Anterior cingulate cortex (tissue), 58 donors: ENCODE measurements at places on chromosomes 13 and 19.
A peak's percentile ranks its signal among the peaks of the same experiment; 100 is the strongest.

GRCh38 chr19:8105471-8105870, 43.9 kb downstream of the FBN3 start:
- no peak for DNase-seq

DNA sequence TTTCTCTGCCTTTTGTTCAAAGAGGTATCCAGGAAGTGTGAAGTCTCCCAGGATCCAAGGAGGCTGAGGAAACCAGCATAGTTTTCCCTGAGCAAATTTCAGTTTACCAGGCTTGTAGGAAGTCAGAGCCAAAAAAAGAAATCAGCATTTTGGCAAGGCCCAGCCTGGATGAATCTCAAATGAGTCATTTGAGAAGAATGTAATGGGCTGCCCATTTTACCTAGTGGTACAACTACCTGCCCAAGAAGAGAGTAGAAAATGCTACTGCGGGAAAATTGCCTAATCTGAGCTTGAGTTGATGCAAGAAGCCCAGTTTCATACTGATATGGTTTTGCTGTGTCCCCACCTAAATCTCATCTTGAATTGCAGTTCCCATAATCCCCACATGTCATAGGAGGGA, 284.1 kb upstream of the ZNF507 start:
- no peak for DNase-seq

DNA sequence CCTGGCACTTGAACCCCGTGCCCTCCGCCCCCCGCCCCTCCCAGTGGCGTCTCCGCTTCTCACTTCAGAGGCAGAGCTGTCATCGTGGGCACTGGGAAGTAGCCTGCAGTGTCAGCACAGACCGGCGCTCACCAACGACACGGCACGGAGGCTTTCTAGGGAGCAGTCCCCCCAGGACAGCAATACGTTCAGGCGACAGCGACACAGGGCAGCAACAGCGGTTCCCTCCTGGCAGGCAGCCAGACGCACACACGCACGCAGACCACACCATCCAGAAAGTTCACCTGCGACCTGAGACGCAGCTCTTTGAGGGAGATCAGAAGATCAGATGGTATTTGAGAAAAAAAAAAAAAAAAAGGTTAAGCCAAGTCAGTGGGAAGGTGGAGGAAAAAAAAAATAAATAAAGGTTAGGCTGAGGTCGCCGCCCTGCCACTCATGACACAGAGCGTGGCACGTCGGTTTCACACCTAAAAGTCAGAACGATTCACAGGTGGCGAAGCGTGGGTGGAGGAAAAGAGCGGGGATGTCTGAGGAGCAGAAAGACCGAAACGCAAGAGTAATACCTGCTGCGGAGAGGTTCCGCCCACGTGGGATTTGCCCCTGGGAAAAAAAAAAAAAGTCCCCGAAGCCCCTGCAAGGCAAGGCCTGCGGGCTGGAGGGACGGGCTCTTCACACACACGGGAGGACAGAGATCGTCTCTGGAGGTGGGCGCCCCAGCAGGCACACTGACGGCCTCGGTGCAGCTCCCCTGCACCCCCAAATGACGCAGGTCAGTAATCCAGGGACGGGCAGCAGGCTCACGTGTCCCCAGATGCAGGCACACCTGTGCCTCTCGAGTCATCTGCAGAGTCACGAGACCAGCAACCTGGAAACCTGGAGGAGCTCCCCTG, 94.5 kb downstream of the GNG7 start:
- DNase-seq = no peak

DNA sequence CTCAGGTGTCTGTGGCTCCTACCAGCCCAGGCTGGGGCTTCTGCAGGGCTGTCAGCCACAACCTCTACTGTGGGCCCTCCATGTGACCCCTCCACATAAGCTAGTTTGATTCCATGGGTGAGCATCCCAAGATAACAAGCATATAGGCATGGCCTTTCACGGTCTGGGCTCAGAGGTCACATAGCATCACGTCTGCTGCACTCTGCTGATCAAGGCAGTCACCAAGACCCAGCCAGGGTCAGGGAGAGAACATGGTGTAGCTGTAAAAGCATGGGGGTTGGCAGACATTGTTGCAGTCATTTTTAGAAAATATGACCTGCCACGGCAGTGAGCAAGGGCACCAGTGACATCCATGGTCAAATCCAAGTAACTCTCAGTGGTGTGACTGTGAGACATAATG, 698.8 kb downstream of the UQCRFS1 start:
- DNase-seq = no peak

- no peak for DNase-seq
Measured at GRCh38 chr13:46544208-46544607, 8.8 kb upstream of the LRCH1 start.

DNA sequence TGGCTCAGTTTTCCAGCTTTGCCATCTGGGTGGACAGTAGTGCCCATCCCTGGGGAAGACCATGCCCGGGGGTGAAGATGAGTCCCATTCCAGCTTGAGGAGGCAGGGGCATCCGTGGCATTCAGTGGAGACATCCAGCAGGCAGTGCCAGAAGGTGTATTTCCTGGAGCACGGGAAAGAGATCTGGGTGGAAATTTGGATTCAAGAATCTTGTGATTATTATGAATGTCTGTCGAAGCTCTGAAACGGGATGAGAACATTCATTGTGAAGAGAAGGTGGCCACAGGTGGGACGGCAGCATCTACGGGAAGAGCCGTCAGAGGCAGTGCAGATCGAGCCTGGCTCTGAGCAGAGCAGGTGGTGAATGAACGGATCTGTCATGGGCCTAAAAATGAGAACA, 167.3 kb upstream of the RNF113B start:
- no peak for DNase-seq

- no peak for DNase-seq
Measured at GRCh38 chr13:51021811-51022210, 89.3 kb downstream of the C13orf42 start.

- no peak for DNase-seq
Measured at GRCh38 chr19:14450168-14450874, 17.2 kb downstream of the PKN1 start.

- DNase-seq = no peak
Measured at GRCh38 chr13:23673867-23674605, 103.8 kb downstream of the TNFRSF19 start.

DNA sequence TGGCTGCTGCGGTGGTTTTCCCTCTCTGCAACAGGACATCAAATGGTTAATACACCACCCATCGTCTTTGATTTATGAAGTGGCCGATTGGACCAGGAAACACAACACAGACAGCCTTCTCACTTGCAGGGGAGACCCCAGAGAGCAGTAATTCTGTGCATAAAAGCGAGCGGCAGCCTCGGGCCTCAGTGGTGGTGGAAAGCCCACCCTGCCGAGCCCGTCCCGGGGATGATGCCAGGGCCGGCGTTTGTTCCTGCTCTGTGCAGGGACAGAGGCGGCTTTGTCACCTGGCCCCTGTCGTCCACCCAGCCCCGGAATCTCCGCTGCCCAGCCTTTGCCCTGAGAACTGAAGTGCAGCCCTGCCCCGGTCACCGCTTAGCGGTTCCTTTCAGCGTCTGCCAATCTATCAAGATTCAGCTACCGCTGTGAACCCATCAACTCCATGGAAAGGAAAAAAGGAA, 184.4 kb downstream of the TSHZ3 start:
- DNase-seq = no peak

DNA sequence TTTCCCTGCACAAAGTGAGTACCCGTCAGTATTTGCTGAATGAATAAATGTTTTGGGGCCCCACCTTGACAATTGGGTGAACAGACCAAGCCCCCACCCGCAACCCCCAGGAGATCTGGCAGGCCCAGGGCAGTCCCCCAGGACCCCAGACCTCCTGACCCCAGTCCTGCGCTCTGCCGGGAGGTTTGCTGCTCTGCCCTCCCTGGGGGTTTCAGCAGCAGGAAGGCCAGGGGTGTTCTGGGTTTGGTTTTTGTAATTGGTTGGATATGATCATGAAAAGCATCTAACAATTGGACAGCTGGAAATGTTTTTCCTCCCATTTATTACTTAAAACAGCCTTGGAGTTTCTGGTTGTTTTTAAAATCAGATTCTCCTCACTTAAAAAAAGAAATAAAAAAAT, 193.8 kb downstream of the URI1 start:
- no peak for DNase-seq

GRCh38 chr19:15476325-15476724, 3.0 kb downstream of the PGLYRP2 start:
- no peak for DNase-seq

DNA sequence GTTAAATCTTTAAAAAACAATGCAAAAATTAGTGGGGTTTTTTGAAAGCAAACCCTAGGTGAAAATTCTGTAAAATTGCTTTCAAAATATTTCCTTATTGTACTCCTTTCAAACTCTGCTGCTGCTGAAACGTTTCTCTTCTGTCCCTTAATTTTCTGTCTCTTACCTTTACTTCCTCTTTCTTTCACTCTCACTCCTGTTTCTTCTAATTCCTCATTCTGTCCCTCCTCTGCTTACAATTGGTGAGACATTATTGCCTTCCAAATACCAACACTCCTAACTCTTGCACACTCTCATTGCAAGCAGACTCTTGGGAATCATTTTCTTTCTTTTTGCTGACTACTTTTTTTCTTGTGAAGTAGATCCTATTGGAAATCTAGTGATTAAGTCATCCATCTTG, 685.6 kb upstream of the SLITRK1 start:
- no peak for DNase-seq

- DNase-seq = no peak
Measured at GRCh38 chr19:29860492-29860891, 48.7 kb downstream of the CCNE1 start.

GRCh38 chr13:113098162-113098732, 7.3 kb upstream of the F7 start:
- no peak for DNase-seq

- no peak for DNase-seq
Measured at GRCh38 chr13:78601124-78601873, 2.1 kb downstream of the POU4F1 start.

DNA sequence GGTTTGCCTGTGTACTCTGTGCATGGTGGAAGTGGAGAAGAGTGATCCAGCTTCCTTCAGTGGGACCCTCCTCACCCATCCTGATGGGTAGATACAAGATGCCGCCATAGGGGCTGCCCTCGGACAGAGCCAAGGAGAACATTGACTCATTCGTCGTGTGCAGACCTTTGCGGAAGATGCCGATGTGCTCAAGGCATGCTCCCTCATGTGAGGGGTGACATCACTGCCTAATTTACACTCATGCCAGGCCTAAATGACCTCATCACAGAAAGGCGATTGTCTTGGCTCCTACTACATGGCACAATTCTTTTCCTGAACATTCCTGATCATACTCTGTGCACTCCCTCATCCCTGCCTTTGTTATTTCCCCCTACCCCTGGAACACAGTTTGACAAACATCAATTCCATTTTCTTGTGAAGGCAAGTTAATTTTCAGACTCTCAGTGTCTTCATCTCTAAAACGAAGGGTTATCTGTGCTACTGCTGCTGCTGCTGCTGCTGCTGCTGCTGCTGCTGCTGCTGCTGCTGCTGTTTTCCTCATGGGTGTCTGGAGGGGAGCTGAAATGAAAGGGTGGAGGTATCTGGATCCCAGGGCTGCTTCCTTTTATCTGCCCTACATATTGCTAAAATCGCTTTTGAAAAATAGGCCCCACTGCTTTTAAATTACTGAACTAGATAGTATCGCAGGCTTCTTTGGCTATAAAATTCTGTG, 146.5 kb upstream of the ARGLU1 start:
- no peak for DNase-seq

- DNase-seq = no peak
Measured at GRCh38 chr19:4705413-4706131, 18.1 kb downstream of the DPP9 start.

- DNase-seq = peak; percentile 85
Measured at GRCh38 chr19:11964858-11965645, at the start of gene ZNF763. TSS of gene ZNF763 (plus strand) at chr19:11965040. CDS start at chr19:11965209, 169 bp downstream.

DNA sequence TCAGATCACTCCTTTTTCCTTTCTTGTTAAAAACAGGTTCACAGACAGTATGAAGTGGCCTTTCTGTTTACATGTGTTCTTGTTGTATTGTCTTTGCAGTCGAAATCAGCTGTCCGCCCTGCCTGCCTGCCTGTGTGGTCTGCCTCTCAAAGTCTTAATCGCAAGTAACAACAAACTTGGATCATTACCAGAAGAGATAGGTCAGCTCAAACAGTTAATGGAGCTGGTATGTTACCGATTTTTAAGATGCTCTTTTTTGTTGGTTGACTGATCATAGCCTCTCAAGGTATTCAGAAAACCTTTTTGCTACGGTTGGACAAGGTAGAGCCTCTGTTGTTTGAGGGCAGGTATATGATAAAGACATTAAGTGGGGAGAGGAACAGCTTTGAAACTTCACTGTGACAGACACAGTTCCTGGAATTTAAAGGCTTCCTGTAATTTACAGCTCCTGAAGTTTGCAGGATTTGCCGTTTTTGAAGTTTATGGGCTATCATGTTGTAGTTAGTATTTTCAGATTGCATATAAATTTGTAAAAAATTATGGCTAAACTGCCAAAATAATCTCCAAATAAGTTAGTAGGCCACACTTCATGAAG, 116.1 kb downstream of the LRCH1 start:
- DNase-seq = no peak

DNA sequence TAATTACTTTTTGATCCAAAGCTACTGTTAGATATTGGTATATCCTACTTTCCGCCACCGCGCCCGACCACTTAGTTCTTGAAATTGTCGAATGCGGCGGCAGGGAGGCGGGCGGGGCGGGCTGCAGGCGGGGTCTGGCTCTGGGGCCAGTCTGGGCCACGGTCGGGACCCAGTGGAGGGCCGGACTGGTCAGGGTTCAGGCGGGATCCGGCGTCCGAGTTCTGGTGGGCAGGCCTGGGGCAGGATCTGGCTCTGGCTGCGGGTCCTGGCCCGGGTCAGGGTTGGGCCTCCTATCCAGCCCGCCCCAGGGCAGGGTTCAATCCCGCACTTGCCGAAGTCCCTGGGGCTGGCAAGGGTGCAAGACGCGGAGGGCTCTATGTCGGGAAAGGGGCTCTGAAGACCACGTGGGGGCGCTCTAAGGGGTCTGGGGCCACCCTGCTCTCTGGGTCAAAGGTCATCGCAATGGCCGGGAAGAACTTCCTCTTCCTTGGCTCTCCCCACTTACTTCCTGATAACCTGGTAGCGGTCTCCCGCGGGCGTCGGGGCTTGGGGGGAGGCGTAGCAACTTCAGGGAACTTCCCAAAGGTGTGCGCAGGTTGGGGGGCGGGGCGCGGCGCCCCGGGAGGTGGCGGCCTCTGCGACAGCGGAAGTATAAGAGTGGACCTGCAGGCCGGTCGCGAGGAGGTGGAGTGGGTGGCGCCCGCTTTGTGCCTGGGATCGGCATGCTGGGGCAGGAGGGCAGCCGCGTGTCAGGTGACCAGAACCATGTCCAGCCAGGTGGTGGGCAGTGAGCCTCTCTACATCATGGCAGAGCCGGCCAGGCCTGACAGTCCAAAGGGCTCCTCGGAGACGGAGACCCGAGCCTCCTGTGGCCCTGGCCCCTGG, 83.4 kb downstream of the MRPL57 start:
- DNase-seq = no peak

DNA sequence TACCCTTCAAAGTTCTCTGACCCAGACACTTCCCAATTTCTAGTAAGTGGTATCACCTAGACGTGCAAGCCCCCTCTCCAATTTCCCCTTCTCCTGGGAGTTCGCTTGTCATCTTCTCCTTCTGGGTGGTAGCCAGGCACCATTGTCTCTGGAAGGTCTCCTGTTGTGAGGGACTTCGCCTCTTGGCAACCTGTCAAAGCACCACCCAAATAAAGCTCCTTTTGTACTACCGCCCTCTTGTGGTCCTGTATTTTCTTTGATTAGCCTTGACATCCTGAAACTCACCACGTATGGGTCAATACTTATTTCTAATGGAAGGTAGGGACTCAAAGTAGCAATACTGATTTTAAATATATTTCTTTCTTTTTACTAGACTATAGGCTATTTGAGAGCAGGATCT, 8.2 kb downstream of the GPC5 start:
- DNase-seq = no peak

- DNase-seq = no peak
Measured at GRCh38 chr19:18604820-18605159, 1.8 kb downstream of the CRLF1 start.
